Ecto neural progenitor cell (in vitro differentiated cells): ENCODE measurements at places on chromosomes 4 and X.

DNA sequence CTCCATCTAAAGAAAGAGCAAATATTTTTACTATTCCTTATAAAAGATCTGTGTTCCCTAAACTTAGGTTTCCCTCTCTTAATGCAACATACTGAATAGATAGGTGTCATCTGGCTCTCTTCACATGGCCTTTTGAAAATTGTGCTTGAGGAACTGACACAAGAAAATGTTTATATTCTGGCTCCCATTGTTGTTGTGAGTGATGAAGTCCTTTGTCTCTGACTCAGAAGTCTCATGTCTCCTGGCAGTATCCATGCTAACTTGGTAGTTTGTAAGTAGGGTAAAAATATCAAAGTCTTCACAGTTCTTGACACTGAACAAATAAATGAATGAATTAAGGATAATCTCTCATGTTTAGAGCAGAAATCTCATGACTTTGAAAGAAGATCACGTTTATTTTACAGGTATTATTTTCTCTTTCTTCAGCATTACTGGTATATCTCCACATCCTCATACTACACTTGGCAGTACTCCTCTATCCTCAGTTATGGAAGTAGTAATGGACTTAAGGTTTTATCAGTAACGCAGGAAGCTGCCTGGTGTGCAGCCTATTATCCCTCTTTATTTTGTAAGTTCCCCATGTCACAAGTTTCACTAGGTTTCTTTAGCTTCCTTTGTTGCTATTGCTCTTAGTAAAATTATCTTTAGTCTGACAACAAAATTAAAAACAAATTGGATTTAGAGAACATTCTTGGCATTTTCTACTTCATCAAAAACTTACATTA is 14.2 kb upstream of the PABPC4L start:
- DNase-seq: no peak

- DNase-seq: no peak
Measured at GRCh38 chrX:68503836-68504636, 5.2 kb downstream of the YIPF6 start.

DNA sequence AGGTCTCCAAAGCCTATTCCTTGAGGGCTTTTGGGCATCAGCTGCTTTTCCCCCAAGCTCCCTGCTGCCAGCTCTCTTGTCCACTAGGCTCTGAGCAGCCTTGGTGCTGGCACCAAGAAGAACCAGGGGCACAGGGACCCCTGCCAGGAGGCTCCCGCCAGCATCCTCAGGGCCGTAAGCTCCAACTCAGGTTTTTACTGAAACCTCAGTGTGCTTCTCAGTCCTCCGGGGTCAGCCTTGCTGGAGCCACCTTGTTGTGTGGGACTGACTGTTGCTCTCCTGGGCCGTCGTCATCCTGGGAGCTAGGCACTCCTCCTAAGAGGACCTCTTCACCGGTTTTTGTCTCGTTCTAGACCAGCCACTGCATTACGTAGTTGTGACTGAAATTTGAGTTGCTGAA is 38.9 kb downstream of the NOP14 start:
- DNase-seq: no peak

GRCh38 chrX:40383969-40384368 is 196.8 kb upstream of the ATP6AP2 start:
- no peak for DNase-seq
